RWPE1 (cell line): ENCODE measurements at places on chromosomes 6 and 20.
A peak's percentile ranks its signal among the peaks of the same experiment; 100 is the strongest.

- no peak for DNase-seq
These were observed 119.1 kb upstream of the SLC2A12 start for GRCh38 chr6:134171517-134171916.

DNA sequence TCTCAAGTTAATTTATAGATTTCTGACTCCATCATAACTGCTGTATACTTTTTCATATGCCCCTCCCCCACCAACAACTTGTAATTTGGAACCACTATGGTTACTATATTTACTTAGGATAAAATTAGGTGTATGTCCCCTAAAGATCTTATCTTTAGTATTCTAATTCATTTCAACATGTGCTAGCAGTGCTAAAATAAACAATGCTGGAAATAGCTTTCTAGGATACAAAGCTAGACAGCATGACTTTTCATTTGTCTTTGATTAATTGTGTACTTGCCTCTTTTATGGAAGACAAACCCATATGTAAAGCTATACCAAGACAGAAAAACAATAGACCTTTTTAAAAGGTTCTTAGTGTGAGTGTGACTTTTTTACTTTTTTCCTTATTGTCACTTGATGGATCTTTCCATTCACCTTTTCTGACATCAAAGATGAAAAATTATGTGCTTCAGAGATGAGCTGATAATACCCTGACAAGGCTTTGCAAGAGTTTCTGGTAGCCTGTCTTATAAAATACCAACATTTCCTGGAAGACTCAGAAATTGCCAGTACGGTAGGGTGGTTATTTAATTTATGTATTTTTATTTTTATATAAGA, 31.2 kb upstream of the POPDC3 start:
- no peak for DNase-seq

GRCh38 chr6:39204646-39205244, 24.5 kb downstream of the KCNK5 start:
- DNase-seq, result no peak

DNA sequence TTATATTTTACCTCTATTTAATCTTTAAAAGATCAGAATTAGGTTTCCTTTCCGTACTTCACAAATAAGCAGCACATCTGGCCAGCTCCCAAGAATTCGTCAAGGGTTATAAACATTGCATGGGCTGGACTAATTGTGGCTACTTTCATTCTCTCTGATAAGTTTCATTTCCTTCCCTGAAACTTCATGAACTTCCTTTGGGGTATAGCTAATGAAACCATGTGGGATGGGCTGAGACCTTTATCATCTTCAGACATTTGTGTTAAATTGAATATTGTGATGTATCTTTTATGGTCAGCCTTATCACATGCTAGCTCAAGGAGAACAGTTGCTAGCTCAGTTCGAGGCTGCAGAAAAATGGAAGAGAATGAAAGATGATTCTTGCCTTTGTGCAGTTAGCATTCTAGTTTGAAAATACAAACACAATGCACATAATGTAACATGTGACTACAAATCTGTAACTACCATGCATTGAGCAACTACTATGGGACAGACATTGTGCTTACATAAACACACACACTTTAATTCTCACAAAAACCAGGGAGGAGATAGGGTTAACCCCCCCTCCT, 1.7 kb upstream of the GMPR start:
- no peak for DNase-seq

DNA sequence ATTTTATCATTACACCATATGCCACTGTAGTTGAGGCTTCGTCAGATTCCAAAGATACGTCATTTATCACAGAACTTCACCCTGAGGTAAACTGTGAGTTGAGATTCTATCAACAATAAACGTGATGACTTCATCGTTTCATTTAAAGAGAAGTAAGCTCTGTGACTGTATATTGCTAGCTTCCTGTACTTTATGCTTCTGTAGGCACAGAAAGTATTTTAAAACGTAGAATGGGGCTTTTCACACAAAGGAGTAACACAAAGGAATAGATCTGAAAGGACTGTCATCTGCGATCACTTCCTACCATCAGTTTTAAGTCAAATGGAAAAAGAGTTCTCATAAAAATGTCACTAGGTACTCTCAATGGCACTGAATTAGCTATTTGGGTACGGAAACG, 234.4 kb upstream of the MCHR2 start:
- no peak for DNase-seq

DNA sequence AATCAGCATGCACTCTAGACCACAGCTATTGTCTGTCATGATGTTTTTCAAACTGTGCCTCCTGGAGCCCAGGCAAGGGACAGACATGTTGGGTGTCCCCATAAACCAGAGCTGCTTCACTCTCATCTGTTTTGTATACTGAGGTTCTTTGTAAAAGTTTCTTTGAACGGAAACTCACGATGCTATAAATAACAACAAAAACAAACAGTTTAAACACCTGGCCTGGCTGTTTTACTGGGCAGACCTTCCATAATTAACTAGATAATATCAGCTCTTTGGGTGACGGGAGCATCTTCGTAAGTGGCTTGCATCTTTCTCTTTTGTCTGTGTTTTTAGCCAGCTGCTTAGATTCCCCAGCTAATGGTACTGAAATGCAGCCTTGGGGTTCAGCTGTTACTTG, 190.3 kb downstream of the ZDHHC14 start:
- no peak for DNase-seq

DNA sequence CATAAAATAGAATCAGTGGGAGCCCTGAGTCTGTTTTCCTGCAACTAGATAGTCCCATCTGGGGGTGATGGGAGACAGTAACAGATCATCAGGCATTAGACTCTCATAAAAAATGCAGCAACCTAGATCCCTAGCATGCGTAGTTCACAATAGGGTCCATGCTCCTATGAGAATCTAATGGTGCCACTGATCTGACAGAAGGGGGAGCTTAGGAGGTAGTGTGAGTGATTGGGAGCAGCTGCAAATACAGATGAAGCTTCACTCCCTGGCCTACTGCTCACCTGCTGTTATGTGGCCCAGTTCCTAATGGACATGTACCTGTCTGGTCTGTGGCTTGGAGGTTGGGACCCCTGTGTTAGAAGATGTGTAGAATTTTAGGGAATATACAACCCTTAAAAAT, 904.5 kb upstream of the EPHA7 start:
- DNase-seq, result no peak

GRCh38 chr20:48723308-48724264, 104.2 kb downstream of the PREX1 start:
- DNase-seq, result no peak

DNA sequence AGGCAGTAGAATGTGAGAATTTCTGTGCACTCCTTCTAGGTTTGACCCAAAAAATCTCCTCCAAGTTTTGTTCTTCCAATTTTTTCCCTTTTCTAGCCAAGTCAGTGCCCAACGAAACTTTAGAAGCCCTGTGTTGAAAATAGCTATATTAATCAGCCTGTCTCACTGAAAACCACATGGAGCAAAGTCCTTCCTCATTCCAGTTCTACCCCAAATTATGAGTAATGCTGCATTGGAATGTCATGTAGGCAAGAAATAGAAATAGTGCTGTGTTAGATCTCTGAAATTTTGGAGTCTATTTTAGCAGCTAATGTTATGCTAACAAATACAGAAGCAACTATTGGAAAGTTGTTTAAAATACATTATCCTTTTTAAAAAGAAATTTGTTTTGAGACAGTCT, 725.5 kb downstream of the TBC1D32 start:
- no peak for DNase-seq

DNA sequence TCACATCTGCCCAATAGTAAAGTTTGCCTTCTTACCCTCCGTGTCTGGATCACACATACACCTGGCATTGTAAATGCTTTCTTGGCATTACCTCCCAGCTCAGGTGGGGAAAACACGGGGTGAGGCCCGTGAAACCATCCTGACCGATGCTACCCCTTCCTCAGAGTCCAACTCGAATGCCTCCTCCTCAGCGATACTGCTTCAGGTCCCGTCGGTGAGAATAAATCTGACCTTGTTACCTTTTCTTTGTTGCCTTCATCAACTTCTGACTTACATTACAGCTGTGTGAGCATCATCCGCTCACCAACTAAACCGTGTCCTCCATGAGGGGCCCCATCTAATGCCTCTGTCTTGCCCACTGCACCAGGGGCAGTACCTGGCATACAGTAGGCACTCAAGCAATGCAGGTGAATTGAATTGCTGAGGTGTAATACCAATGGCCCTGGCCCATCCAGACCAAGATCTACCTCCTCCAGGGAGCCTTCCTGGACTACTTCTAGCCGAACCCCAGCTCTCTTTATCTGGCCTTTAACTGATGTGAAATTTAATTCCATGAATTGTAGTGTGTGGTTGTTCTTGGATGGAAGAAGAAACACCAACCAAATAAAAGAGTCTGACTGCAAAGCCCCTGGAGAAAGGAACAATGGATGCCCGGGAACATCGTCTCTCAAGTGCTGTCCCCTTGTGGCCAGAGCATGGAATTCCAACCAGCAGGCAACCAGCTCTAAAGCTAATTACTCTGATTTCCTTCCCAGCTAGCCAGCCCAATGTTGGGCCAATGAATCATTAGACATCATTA, 141.5 kb downstream of the ANKRD60 start:
- DNase-seq, result peak; percentile 78

GRCh38 chr6:168148231-168148849, 69.3 kb upstream of the FRMD1 start:
- DNase-seq, result no peak

DNA sequence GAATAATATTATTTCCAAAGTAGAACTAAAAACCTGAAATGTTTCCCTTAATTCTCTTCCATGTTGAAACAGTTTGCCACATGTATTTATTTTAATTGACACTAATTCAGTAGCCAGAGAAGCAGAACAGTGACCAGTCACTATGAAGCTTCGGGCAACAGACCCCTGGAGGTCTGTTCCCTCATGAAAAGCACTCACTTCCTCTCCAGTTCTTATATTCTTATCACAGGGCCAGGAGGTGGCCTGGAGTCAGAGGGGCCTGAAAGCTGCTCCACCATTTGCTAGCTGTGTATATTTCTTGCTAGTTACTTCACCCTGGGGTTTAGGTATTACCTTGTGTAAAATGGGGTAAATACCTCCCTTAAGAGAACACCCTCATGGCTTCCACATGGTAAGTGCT, 49.1 kb downstream of the MAP7 start:
- DNase-seq, result no peak

GRCh38 chr20:63564036-63564810, 9.8 kb downstream of the HELZ2 start:
- DNase-seq, result no peak

DNA sequence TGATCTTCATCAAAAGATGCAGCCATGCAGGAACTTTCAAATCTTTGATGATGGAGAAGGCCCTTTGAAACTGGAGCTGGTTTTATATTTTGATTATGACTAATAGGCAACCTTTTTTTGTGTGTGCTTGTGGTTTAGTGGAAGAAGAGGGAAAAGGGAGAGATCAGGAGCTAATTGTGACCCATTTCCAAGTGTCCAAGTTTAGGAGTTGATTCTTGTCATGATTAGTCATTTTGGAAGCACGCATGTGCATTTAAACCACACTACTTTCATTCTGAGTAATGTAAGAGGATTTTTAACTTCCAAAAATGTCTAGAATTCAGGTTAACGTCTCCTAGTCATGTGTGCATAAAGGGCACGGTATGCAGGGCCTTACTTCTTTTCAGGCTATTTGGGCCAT, 3.5 kb downstream of the FOXO3 start:
- peak; percentile 65 for DNase-seq

- DNase-seq, result no peak
These were observed 300.9 kb downstream of the DHX35 start for GRCh38 chr20:39263076-39263475.

DNA sequence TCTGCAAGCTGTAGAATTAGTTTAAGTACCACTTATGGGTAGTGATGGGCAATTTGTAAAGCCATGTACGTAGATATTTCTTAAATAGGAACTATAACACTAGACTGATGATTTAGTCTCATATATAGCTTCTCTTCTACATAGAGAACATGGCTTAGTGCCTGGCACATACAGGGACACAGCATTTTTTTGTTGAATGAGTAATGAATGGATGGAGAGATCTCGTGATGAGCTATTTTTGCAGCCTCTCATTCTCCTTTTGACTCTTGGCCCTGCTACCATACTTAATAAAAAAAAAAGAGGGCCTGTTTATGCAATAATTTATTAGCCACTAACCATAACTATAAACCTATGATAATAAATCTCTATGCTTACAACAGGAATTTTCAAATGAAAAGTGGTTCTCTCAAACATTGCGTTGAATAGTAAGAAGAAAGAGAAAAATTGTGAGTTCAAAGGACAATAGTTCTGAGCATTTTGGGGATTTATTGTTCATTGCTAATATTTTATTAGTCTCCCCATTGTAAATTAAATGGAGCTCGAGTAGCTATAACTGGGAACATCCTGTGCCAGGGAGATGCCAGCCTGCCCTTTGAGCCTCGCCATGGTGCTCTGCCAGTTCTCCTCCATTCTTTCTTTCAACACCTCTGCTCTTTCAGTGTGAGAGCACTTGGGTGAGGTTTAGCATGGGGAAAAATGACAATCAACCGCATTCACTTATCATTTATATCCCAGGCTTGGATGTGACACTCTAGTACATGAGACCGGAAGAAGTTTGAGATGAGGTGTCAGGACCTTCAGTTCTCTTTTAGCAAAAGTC, 14.7 kb upstream of the RCAN2 start:
- DNase-seq, result no peak

GRCh38 chr6:127933852-127934840, 33.3 kb upstream of the THEMIS start:
- DNase-seq, result no peak

- DNase-seq, result no peak
These were observed 40.4 kb downstream of the KIF25 start for GRCh38 chr6:168037856-168038255.

GRCh38 chr6:19042420-19042819, 655.3 kb downstream of the RNF144B start:
- DNase-seq, result no peak

GRCh38 chr20:36497856-36498255, 43.5 kb upstream of the MYL9 start:
- no peak for DNase-seq

- no peak for DNase-seq
These were observed 35.0 kb upstream of the DSE start for GRCh38 chr6:116335612-116336215.

DNA sequence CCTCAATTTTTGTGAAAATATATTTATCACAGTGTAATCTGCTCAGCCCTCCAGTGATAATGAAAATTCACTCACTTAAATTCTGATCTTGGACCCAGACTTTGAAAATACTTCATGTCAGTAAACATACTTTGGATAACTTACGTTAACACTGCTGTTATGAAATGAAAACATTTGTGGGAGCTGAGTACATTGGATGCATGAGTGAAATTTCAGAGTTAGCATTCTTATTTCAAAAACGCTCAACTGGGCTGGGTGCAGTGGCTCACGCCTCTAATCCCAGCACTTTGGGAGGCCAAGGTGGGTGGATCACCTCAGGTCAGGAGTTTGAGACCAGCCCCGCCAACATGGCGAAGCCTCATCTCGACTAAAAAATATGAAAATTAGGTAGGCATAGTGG, 196.4 kb downstream of the UTRN start:
- DNase-seq, result no peak

GRCh38 chr6:105952772-105953690, 133.1 kb upstream of the PRDM1 start:
- no peak for DNase-seq
